ENCODE measurements at places on chromosomes 1 and 21. TPM values are rescaled to one million over a fixed set of nuclear protein-coding genes. Genes with fewer than 3 reads are reported as not detected.
A peak's percentile ranks its signal among the peaks of the same experiment; 100 is the strongest.

SPRR3 gene
- total RNA-seq: not detected

FOXO6 gene
- 0.61 TPM for total RNA-seq

NTMT2 gene
- not detected for total RNA-seq

PADI1 gene
- total RNA-seq: not detected

BOLA1 gene
- total RNA-seq: 23.0 TPM

DNA sequence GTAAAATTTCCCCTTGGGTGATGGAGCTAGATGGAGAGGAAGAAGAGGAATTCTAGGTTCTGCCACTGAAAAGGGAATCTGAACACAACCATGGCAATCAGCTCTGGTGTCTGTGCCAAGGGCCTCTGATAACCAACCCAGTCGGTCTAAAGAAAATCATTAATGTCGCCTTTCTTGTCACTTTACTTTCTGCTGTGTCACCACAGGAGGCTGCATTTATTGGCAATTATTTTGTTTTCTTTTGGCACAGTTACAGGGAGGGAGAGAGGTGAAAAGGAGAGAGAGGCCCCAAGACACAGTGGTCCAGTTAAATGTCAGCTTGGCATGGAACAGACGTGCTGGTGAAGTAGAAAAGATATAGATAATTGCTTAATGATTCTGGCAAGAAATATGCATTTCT lies 287.0 kb downstream of the ASTN1 start:
- no peaks in the 10 kb centered on the region for H3K36me3 ChIP-seq
- no peaks in the 10 kb centered on the region for H3K4me1 ChIP-seq
- H3K4me3 ChIP-seq: no peak overlapping the region
- H3K27me3 ChIP-seq: no peaks in the 10 kb centered on the region

DNA sequence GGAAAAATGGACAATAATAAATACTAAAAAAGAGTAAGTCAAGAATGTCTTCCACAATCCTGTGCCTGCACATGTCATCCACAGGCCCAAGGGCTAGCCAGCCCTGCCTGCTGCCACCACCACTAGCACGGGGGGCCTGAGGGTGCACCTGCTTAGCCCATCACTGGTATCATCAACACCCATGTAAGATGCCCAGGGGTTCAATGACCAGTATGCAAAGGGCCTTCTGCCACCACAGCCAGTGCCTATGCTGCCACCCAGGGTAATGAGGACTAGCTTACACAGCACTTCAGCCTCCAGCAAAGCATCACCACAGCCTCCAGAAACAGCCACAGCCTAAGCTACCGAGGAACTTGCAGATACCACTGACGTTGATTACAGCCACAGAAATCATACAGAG lies 46.3 kb downstream of the POFUT2 start:
- no peaks in the 10 kb centered on the region for H3K36me3 ChIP-seq
- H3K4me3 ChIP-seq: no peak overlapping the region
- H3K27ac ChIP-seq: no peak overlapping the region
- H3K4me1 ChIP-seq: no peaks in the 10 kb centered on the region
- no peak for DNase-seq

- no peaks in the 10 kb centered on the region for H3K36me3 ChIP-seq
- H3K27ac ChIP-seq: no peak overlapping the region
- H3K4me1 ChIP-seq: peaks cover 4% of the 10 kb centered on the region
- no peak for DNase-seq
- no peaks in the 10 kb centered on the region for H3K27me3 ChIP-seq
- H3K4me3 ChIP-seq: no peak overlapping the region
Measured at GRCh38 chr1:211735208-211736170, 60.1 kb upstream of the NEK2 start.

DNA sequence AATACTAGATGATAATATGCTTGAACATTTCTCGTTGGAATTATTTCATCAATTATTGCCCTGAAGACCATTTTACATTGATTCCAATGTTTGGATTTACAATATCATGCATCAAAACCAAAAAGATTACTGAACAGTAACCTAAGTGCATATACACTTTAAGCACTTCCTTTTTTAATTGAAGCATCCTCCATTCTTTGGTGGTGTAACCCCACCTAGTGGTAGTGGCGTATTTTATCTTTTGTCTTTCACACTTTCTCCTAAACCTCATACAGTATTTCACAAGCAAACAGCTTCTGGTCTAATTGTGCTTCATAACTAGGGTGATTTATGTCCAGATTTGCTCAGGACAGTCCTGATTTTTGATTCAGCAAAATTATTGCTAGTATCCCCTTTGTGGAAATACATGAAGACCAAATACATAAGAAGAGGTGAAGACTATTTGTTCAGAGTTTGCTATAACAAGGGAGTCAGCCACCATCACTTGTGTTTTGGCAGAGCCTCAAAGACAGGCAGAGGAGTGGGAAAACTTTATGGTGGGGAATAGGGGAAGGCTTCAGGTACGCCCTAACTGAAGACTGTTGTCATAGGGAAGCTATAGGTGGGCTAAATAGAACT lies 3.4 kb upstream of the NVL start:
- H3K4me3 ChIP-seq: no peak overlapping the region
- no peak overlapping the region for H3K27ac ChIP-seq
- DNase-seq: no peak
- no peaks in the 10 kb centered on the region for H3K27me3 ChIP-seq

DNA sequence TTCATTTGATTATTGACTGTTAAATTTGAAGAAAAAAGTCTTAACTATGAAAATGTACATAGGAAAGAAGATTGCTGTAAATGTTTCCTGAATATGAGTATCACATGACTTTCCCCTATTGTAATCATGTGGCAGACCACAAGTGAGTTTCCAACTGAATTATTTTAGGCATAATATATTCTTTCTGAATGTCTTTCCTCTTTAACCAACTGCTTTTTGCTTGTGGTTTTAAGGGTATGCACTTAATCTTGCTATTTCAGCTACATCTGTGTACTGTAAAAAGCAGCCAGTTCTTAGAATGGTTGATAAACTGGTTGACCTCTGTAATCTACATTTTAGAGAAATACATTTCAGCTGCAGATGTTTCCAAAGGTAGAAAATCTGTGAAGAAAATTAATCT lies 400.7 kb downstream of the NEGR1 start:
- H3K36me3 ChIP-seq: no peaks in the 10 kb centered on the region
- H3K4me1 ChIP-seq: no peaks in the 10 kb centered on the region
- no peak for DNase-seq
- H3K27me3 ChIP-seq: no peaks in the 10 kb centered on the region
- no peak overlapping the region for H3K4me3 ChIP-seq
- no peak overlapping the region for H3K27ac ChIP-seq

GRCh38 chr1:187961895-187962294 lies 1133.1 kb downstream of the PLA2G4A start:
- H3K4me1 ChIP-seq: no peaks in the 10 kb centered on the region
- H3K27me3 ChIP-seq: no peaks in the 10 kb centered on the region
- DNase-seq: no peak
- no peak overlapping the region for H3K4me3 ChIP-seq

DNA sequence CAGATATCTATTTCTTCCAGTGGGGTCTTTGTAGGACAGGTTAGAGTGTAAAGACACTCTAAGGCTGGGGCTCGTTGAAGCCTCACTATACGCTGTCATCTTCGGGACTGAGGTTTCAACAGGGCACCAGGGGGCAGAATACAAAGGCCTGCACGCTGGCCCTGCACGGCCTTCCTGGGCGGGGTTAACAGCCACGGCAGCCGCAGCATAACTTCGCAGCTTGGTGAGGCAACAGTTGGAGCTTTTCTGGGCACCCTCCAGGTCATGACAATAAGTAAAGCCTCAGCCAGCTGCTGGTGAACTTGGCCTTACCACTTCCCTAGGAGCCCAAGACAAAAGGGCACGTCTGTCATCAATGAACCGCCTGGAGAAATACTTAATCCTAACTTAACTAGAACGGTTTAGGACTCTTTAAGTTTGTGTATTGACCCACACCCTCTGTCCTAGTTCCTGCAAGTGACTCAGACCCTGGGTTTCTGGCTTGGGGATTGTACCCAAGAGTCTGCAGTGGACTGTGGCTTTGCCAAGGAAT lies 2.3 kb upstream of the RUNX1 start:
- H3K27ac ChIP-seq: peak overlapping the region; percentile 44
- H3K36me3 ChIP-seq: no peaks in the 10 kb centered on the region
- no peak overlapping the region for H3K4me3 ChIP-seq
- H3K27me3 ChIP-seq: no peaks in the 10 kb centered on the region
- DNase-seq: peak; percentile 88
- H3K4me1 ChIP-seq: peaks cover 39% of the 10 kb centered on the region

All from upper lobe of left lung (tissue), 6 donors.